ENCODE measurements at places on chromosomes 7 and 10.
A peak's percentile ranks its signal among the peaks of the same experiment; 100 is the strongest.

GRCh38 chr7:77575187-77575586 lies 38.1 kb downstream of the PTPN12 start:
- no peak for DNase-seq

DNA sequence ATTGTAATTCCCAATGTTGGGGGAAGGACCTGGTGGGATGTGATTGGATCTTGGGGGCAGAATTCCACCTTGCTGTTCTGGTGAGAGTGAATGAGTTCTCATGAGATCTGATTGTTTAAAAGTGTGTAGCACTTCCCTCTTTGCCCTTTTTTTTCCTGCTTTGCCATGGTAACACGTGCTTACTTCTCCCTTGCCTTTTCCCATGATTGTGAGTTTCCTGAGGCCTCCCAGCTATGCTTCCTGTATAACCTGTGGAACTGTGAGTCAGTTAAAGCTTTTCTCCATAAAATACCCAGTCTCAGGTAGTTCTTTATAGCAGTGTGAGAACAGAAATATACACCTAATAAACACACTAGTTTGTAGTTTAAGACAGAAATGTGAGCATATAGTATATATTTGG lies 166.8 kb upstream of the MAGI2 start:
- no peak for DNase-seq

DNA sequence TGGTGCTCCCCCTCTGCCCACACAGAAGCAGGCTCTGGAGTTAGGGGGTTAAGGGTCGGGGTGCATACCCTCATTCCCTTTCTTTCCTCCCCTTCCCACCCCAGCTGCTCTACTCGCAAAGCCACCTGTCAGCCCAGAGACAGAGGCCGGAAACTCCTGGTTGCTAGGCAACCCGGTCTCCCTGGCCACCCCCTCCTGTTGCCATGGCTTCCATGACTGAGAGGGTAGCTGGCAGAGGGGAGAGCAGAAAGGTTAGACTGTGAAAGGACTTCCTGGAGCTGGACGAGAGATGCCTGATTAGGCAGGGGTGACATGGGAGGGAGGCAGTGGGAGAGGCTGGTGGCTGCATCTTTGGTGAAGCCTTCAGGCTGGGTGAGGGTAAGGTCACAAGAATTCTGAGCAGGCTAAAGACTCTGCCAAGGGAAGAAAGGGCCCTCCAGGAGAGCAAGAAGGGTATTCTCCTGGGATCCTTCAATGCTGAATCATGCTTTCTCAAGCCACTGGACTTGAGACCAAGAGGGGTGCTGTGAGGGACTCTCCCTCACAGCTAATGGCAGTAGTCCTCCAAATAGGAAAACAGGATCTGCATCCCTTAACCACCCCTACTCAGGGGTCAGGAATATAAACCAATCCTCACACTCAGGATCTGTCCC lies 5.4 kb downstream of the PSD start:
- no peak for DNase-seq

DNA sequence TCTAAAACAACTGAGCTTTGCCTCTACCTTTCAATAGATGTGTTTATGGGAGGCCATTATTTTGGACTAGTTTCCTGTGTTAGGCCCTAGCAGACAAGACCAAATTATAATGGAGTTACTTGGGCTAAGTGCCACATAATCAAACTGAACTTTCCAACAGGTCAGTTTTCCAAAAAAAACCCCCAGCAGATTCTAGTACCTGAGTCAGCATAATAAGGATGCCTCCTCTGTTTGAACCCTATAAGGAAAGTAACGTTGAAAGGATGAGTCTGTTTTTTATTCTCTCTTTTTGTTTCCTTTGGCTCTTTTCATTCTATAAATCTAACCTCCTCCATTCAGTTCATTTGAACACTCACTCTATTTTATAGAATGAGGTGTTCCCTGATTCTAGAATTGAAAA lies 148.1 kb upstream of the FAM3C start:
- DNase-seq = no peak

DNA sequence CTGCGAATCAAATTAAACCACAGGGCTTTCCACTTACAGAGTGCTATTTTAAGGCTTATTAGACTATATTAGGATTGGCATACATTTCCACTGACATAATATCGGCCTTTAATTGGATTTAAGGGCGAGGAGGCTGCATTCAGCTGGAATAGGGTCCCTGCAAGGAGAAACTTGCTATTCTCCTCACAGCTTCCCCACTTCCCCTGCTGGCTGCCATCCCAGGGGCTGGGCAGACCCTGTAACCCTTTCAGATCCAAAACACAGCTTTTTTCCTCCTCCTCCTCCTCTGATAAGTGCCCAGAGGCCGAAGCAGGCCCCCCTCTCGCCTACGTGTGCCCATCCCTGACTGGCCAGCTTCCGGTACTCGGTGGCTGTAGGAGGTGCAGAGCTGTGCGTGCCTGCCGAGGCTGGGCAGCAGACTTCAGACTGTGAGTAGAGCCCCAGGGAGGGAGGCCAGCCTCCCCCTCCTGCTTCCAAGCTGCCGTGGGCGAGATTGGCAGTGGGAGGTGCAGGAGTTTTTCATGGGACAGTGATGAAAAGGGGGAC lies 224.2 kb downstream of the PLXNA4 start:
- no peak for DNase-seq

GRCh38 chr10:66877361-66877760 lies 48.5 kb upstream of the LRRTM3 start:
- no peak for DNase-seq

DNA sequence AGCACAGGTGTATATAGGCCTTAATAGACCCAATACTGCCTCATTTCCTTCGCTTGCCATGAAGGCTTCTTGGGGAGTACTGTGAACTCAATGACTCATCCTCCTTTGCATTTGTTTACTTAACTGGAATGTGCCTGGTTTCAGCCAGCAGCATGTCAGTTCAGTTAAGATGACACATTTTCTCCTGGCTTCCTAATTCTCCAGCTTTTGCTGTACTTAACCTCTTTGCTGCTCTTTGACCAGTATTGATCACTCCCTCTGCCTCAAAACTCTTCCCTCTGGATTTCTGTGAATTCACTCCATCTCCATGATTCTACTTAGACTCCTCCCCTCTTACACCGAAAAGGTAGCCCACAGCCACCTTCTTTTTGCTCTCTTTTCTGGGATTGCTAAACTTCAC lies 135.7 kb downstream of the MAGI2 start:
- DNase-seq = no peak

GRCh38 chr7:1197997-1198625 lies 34.6 kb upstream of the UNCX start:
- no peak for DNase-seq

DNA sequence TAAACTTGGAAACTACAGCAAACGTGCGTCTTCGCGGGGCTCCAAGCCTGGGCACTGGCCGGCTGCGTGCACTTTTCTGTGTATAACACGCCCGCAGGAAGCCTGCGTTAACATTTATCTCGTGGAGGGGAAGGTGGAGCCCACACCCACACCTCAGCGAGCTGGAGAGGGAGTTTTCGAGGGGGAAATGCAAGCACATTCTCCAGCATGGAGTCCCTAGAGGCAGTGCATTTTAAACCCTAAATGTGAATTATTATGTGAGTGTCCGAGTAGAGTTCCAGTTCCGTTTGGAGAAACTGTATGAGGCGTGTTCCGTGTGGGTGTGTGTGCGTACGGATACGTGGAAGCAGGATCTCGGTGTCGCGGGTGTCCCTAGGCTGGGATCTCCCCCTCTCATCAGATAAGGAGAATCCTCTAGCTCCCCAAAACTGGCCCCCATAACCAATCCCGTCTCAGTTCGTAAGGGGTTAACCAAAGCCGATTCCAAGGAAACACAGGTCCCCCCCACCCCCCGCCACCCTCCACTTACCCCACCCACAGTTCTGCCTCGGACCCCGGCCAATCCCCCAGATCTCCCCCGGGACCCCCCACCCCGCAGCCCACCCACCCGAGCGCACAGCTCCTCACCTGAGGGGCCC lies 403 bp downstream of the CDK6 start:
- peak; percentile 24 for DNase-seq

DNA sequence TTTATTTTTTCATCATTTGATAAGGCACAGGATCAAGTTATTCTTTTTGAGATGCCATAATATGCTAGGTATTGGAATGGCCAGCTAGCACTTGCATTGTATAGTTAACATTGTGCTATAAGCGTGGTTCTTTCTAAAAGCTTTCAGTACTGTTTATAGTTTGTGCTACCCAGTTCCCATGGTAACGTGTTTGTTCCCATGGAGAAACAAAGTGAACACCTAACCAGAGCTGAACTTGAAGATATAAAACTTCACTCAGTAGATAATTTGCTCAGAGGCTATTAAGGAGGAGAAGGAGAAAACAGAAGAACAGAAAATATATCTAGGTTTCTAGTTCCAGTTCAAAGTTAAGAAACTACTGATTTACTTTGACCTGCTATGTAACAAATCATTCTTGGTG lies 23.6 kb upstream of the ITGB8 start:
- DNase-seq = no peak

DNA sequence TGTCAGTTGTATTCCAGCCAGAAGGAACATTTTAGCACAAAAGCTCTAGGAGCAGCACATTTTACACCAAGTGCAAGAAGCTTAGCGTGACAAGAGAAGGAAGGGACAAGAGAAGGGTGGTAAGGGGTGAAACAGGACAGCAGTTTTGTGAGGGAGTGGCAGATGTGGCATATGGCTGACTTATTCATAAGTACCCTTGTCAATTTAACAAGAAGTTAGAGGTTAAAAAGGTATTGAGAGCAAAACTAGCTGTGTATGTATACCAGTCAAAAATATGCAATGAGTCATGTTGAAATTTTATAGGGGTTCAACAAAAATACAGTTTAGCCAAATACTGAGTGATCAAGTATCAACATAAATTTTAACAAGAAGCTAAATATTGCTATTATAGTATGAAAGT lies 561.5 kb upstream of the POT1 start:
- no peak for DNase-seq

- DNase-seq = no peak
Measured at GRCh38 chr7:148954766-148955165, 70.7 kb upstream of the EZH2 start.

DNA sequence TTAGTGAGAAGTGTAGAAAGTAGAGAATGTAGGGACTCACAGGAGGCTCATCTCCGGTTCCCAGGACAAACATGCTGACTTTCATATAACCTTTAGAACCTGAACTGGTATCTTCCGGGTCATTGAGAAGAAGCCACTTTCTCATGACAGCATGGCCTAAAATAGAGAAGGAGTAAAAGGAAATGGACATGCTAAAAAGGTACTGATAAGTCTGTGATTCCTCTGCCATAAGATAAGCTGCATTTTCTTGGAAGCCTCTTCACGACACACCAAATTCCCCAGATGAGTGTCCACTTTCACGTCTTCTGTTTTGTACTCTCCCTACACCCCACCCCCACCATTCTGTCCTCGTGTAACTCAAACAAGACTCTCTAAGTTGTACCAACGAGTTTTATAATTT lies 79.9 kb downstream of the MYOF start:
- DNase-seq = no peak

- no peak for DNase-seq
Measured at GRCh38 chr7:33939121-33939520, 33.8 kb downstream of the BMPER start.

DNA sequence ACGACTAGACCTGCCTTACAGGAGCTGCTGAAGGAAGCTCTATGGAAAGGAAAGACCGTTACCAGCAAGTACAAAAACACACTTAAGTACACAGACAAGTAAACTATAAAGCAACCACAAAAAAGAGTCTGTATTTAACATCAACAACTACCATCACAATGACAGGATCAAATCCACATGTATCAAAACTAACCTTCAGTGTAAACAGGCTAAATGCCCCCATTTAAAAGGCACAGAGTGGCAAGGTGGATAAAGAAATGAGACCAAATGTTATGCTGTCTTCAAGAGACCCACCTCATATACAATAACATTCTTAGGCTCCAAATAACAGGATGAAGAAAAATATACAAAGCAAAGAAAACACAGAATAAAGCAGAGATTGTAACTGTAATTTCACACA lies 307.0 kb upstream of the DKK1 start:
- no peak for DNase-seq

All from stimulated activated CD8-positive, alpha-beta memory T cell treated with anti-CD3 and anti-CD28 coated beads, Interleukin-12 subunit alpha, Interleukin-12 subunit beta, amount 100 ng/mL, for 4 hours (primary cell).